H4 (cell line): ENCODE measurements at places on chromosomes 1 and 21.

- DNase-seq: no peak
Measured at GRCh38 chr1:225113265-225113664, 183.8 kb downstream of the DNAH14 start.

DNA sequence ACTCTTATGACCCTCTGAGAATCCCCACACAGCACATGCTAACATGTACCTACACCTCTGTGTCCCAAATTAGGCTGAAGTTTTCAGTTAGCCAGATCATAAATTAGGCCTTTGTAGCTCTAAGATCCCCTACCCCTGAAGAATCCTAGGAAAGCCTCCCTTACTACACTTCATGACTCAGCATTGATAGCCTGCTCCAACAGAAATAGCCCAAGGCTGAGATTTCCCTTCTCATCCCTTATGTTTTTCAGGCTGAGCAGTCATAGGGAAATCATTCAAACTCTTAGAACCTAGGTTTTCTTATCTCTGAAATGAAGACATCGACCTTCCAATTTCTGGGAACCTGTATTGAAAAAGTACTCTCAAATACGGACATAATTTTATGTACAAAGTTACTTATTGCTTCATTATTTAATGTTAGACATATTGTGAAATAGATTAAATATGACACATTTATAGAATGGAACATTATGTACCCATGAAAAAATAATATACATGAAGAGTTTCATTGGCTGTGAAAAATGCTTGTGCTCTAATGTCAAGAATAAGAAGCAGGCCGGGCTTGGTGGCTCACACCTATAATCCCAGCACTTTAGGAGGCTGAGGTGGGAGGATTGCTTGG is 122.4 kb upstream of the UBE2U start:
- no peak for DNase-seq

GRCh38 chr1:231871878-231872277 is 245.3 kb downstream of the DISC1 start:
- no peak for DNase-seq

DNA sequence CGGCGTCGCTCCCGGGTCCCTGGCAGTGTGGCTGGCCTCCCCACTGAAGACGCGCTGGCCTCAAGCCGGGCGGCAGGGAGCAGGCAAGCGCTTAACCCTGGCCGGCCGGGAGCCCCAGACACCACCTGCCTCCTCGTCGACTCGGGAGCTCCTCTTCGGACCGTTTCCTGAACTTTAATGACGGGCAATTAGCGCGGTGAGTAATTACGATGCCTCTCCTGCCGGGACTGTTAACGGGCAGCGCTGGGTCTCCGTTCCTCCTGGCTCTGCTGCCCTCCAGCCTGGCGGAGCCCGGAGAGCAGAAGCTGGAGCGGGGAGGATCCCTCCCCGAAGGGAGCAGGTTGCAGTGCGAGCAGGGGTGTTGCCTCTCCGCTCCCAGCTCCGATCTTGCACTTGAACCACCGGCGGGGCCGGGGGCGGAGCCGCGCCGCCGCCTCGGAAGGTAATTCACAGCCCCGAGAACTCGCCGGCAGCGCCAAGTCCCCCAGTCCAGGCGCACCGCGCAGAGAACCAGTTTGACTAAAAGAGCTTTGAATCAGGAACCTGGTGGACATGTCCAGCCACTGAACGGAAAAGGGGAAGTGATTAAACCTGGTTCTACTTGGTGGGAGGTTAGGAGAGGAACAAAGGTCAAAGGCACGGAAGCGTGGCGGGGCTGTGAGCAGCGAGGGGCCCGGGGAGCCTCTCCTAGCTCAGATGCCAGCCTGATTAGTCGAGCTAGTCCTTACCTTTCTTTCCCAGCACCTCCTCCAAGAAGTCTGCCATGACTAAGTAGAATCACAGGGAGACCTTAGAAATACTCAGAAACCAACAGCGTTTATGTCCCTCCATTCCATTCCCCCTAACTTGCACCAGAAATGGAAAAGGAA is 18.3 kb upstream of the PLEKHA6 start:
- DNase-seq: no peak

DNA sequence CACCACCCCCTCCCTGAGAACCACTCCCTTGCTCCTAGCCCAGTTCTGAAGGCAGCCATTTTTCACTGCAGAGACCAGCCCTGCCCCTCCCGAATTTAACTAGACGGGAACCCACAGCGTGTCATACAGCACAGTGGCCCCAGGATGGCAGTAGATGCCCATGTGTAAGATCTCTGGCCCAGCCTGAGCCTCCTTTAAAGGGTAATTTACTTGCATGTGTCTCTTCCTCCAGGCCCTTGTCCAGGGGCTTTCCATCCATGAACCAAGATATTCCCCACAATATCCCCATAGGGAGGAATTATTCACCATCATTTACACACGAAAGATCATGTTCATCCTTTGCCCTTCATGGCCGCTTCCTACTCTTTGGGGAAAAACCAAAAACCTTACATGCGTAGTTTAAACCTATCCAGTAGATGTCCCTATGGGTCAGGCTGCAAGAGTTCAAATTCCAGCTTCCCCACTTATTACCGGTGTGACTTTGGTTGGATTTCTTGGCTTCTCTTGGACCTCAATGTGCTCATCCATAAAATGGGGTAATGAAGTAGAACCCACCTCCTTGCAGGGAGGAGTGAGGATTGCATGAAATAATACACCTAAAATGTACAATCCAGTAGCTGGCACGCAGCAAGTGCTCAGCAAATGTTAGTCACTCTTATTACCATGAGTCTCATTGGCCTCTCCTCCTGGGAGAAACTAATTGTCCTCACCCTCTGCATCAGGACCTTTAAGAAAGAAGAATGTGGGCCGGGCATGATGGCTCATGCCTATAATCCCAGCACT is 4.0 kb upstream of the LACTBL1 start:
- DNase-seq: peak; percentile 89

DNA sequence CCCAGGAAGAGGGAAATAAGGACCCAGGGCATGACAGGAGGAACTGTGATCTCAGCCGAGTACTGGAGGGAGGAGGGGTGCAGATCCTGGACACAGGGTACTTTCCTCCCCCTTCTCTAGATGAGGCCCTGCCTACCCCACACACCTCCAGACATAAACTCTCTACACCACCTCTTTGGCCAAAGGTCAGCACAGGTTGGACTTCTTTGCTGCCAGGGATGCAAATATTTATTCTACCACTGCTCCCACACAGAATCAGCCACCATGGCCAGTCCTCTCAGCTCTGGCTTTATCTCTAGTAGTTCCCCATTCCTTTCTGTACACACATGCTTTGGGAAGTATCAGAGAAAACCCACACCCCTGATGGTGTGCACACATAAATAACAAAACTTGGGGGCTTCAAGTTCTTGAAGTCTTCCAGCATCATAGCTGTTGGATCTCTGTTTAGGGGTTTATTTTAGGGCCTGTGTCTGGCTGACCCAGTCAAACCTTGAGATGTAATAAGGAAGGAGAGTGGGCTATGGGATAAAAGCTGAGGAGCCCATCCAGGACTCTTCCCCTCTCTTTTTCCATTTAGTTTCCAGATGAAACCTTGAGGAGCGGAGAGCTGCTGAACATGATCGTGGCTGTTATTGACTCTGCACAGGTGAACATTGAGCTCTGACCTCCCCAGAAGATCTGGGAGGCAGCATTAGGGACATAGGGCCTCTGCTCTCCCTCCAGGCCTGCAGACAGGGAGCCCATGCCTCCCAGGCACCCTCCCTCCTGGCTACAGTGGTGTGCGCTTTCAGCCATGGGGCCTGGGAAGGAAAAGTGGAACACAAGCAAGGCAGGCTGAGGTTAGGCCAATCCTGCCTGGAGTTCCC is 6.7 kb upstream of the SLC27A3 start:
- DNase-seq: no peak

GRCh38 chr1:116538544-116538943 is 32.3 kb downstream of the CD58 start:
- DNase-seq: peak; percentile 5

DNA sequence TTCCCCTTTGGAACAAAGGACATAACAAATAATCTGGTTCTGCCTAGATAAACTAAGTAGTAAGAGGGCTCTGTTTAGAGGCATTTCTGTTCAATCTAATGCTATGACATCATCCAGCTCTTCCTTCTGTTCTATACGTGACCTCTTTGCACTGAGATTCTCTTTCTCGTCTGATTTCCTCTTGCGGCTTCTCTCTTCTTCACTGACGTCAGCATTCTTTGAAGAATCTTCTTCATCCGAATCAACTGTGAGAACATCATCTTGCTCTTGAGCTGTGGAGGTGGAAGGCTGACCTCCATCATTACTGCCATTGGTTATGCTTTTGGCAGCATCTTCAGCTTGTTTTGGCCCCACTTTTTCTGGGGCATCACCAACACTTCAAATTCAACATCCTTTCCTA is 130.4 kb downstream of the HS2ST1 start:
- DNase-seq: no peak

DNA sequence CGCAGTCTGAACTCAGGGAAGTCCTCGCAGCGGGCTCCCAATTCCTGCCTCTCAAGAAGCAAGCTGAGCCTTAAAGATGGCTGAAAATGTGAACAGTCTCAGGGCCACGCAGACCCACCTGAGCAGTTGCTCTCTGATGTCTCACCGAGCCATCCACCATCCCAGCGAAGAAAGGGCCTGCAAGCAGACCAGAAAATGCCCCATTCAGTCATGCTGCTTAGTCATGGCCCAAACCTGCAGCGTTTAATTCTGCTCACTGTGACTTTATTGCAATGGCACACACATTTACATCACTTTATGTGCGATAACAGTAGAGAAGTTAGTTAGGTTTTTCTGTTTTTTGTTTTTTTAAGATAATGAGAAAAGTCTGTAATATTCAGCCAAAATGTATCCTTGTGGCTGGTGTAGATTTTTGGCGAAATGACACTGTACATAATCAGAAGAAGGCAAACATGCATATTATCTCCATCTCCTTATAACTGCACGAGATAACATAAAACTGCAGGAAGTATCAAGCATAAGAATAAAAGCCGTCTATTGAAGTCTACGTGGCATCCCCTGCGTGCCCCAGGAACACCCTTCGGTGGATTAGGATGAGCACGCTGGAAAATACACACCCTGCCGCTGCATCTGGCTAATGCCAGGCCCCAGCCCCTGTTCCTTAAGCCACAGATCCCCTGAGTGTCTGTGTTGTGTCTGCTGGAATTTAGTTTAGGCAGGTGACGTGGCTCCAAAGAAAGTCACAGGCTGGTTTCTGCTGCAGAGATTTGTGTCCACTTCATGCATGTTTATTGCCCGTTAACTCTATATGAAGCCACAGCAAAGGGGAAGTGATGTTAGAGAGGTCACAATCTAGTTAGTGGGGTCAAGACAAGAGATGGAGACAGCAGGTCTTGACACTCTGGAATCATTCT is 119.8 kb upstream of the IRF2BP2 start:
- no peak for DNase-seq

DNA sequence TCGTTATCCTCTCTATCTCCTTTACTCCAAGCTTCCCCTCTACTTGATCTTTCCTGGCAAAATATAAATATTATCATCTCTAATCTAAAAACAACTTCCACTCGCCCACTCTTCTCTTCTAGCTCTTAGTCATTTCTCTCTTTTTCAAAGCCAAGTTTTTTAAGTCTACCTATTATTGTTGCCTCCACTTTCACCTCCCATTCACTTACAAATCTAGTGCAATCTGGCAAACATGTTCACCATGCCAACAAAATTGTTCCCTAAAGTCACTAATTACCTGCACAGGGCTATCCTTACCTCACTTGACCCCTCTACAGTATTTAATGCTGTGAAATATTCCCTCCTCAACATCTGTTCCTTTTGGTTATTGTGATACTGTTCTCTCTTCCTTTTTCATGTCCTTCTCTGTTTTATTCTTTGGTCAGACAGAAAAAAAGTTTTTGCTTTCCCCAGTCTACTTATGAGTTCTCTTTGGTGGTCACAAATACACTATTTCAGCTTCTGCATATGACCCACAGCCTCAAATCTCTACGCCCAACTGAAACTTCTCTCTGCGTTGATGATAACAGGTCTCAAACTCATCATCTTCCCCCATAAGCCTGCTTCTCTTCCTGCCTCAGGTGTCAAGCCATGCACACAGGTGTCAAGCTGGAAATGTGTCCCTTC is 31.9 kb upstream of the RAP1A start:
- DNase-seq: no peak

DNA sequence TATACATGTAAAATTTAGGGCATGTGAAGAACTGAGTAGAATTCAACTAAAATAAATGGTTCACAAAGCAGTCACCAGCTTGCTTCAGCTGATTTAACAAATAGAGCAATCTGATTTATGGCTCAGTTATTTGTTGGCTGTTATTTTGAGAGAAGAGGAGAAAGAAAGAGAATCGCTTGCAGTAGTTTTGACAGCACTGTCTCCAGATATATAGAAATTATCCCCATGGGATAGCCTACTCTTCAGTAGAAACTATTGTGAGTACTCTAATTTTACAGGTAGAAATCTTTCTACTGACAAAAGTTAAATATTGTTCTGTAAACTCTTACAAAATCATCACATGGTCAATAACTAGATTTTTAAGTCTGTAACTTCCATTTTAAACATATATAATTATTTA is 1098.2 kb downstream of the MRPL39 start:
- no peak for DNase-seq

GRCh38 chr1:152513081-152513480 is 1.2 kb upstream of the CRCT1 start:
- DNase-seq: no peak

- no peak for DNase-seq
Measured at GRCh38 chr1:195866781-195867222, 741.4 kb downstream of the KCNT2 start.

DNA sequence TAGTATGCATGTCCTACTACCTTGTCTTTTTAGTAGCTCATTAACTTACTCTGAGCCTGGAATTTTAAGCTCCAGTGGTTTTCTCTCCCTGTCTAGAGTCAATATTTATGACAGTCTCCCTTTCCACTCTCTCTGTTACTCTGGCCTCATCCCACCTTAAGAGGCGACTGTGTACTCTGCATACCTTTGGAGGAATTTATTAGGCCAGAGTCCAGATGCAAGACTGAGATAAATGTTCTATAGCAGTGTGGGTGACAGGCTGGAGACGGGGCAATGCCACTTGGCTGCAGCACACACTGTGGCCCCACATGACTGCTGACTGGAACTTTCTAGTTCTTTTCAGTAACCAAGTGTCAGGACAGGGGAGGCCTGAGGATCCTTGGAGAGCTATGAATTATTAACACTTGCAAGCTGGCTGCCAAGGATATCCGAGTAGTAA is 4.1 kb upstream of the PDZK1 start:
- DNase-seq: no peak

- DNase-seq: peak; percentile 94
Measured at GRCh38 chr1:154419620-154420571, 14.8 kb downstream of the IL6R start.

DNA sequence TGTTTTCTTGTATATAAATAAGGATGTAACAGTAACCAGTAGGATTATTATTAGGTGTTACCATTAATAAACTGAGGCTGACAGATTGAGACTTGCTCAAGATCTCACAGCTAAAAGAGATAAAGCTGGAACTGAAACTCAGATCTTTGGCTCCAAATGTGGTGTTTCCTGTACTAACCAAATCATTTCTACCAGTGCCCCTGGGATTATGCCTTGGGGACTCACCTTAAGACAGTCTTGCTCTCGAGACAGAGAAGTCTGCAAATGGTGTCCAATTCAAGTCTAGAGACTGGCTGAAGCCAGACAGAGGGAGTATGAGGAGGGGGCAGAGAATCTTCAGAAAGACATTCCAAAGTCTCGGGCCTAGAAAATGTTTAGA is 593 bp upstream of the CD53 start:
- DNase-seq: no peak
